HTR-8/SVneo (cell line): ENCODE measurements at places on chromosomes 3 and 15.

GRCh38 chr3:189235214-189235613 lies 63.4 kb downstream of the TPRG1 start:
- no peak for DNase-seq

- DNase-seq: no peak
Observed at GRCh38 chr3:32257042-32257441, 18.6 kb downstream of the CMTM8 start.

DNA sequence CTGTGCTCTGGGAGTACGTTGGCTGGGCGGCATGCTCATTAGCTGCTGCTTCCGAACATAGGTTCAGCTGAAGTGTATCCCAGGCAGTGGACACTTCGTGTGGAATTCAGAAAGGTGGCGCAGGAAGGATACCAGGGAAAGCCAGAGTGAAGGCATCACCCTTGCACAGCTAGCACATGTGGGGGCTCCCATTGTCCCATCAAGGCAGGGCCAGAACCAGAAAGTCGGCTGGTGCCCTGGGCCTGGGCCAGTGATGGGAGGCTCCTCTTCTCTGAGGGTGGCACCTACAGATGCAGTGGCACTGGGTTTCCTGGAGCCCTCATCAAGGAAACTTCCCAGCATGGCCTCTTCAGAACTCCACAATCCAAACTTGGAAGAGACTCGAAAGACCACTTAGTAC lies 56.6 kb downstream of the PGPEP1L start:
- no peak for DNase-seq

DNA sequence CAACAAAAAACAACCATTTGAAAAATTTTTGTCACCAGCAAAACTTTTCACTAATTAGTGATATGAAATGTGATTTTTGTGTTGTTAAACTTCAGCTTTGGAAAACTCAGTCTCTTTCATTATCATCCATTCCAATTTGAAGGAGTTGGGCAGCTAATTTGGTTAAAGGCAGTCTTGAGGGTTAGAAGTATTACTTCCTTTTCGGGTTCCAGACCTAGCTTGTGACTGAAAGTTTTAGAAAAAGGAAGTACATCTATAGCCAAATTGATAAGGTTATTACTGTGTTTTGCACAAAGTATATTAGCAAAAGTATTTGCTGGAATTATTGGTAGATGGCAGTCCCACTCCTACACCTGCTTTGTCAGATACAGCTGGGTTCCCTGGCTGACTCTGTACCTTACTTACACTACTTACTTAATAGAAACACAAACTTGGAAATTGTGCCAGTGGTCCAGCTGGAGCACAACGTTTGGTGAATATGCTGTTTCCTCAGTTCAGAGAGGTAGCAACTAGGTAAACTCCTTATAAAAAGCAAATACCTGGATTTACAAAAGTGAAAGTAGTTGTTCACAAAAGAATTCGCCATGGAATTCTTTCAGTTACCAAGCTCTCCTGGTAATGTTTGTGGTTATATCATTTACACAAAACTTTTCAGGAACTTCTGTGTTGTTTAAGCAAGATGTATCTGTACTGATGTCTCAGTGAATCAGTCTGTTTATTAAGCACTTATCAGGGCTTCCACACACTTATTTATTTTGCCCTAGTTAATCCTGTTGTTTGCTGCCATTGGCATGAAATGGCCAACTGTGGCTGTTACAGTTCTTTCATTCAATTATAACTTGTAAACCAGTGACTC lies 31.6 kb downstream of the TIPARP start:
- no peak for DNase-seq

DNA sequence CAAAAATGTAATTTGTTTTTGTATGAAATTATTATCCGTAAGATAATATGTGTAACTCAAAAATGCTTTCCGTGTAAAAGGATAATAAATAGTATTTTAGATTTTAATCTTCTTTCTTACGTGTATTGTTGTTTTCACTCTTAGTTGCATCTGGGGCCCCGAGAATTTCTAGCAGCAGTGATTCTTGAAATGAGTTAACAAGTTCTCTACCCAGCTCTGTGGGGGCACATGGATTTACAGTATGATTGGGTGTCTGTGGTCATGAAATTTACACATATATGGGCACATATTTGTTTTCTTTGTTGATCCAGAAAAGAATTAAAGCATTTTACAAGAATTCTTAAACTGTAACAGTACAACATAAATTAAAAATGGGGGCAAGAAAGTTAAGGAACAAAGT lies 145.9 kb upstream of the LRRFIP2 start:
- DNase-seq: no peak

GRCh38 chr3:126061301-126062032 lies 22.5 kb downstream of the SLC41A3 start:
- DNase-seq: no peak

GRCh38 chr3:106004826-106005225 lies 136.0 kb upstream of the CBLB start:
- no peak for DNase-seq

- no peak for DNase-seq
Observed at GRCh38 chr3:171454041-171454440, 6.2 kb downstream of the TNIK start.

- no peak for DNase-seq
Observed at GRCh38 chr15:73818308-73818985, 54.9 kb upstream of the TBC1D21 start.
